ENCODE measurements at places on chromosomes 12 and 14.

- peak; percentile 51 for DNase-seq
Measured at GRCh38 chr12:99984271-99985128, at the start of gene ANKS1B. Gene ANKS1B (minus strand): TSS chr12:99984936. CDS start chr12:99984237, 699 bp downstream.

GRCh38 chr14:104081951-104082464 lies 3.5 kb upstream of the ASPG start:
- DNase-seq: no peak

GRCh38 chr14:69814397-69814796 lies 17.4 kb upstream of the SLC10A1 start:
- DNase-seq: no peak

DNA sequence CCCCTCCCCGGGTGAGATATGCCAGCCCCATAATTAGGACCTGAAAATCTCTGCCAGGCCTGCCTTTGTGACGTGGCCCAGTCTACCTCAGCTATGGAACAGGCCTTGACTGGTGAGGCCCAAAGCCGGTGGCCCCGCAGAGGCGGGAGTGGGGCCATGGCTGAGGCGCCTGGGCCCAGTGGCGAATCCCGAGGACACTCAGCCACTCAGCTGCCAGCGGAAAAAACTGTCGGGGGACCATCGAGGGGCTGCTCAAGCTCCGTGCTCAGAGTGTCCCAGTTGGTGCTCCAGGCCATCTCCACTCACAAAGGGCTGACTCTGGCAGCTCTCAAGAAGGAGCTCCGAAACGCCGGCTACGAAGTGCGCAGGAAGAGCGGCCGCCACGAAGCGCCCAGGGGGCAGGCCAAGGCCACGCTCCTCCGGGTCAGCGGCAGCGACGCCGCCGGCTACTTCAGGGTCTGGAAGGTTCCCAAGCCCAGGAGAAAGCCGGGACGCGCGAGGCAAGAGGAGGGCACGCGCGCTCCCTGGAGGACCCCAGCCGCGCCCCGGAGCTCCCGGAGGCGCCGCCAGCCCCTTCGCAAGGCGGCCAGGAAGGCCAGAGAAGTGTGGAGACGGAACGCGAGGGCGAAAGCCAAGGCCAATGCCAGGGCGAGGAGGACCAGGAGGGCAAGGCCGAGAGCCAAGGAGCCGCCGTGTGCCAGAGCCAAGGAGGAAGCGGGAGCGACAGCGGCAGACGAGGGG lies 21.4 kb downstream of the ZNF641 start:
- DNase-seq: no peak

DNA sequence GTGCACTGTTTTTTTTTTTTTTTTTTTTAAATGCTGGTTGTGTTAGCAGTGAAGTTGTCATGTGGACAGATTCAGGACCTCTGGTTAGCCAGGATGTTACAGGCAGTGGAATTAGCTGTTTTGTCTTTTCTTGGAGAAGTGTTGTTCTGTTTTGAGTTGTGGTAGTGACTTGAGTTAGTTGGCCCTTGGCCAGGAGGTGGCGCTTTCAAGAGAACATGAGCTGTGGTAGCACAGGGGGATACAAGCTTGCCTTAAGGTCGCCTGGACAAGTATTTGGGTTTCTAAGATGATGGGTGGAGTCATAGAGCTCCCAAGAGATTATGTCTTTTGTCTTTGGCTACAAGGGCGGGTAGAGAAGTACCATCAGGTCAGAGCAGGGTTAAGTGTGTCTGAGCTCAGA lies 33.3 kb upstream of the CCDC198 start:
- DNase-seq: no peak

DNA sequence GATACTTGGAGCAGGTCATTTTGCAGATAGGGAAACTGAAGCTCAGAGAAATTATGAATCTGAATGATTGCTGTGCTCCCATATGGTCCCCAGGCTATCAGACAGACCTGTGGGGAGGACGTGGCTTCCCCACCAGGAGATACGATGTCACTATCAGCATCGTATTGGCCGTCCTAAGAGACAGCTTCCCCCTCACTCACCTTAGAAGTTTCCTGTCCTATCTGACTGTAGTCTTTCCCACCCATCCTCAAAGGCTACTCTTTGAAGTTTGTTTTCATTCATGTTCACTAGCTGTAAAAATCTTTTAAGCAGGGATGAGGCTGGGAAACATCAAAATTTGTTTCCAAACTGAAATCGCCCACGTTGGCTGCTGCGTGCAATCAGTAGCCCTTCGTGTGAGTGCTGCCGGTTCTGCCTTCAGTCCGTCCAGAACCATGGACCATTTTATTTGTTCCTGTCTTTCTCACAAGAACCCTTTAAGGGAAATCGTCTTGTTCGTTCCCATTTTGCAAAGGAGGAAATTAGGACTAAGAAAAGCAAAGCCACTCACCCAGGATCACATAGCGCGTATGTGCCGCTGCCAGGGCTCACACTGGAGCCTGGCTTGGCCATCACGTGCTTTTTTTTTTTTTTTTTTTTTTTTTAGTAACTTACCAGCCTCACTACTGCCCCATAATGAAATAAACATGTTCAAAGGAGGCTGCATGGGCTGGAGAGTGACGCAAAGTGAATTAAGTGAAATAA lies 1.0 kb upstream of the KDM2B start:
- DNase-seq: no peak

DNA sequence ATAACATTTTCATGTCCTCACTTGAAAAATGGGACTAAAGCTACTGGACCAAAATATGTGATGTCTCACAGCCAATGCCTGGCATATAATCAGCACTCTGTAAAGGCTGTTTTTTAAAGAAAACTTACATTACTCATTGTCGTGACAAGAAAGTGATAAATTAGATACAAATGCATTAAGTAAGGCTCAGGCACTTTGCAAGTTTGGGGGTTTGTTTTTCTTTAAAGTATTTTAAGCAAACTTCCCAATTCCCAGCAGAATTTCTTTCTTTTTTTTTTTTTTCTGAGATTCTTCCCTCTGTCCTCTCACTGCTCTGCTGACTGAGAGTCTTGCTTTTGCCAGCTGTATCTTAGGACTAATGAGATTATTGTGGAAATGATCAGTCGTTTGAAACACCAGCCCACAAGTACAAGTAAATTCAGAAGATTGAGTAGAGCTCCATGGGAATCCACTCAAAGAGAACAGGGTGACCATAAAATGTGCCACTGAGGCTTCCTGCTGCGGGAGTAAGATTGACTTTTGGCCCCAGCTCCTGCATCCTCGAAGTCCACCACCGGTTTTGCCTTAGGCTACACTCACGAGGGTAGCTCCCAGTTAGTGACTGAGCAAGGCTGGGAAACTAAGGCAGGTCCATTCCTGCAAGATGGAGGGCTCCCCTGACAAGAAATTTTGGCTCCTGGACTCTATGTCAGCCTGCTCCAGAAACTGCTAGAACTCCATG lies 82.8 kb downstream of the TMTC1 start:
- DNase-seq: no peak

- no peak for DNase-seq
Measured at GRCh38 chr12:89497467-89497866, 27.1 kb downstream of the GALNT4 start.

- no peak for DNase-seq
Measured at GRCh38 chr14:69324341-69324931, 64.5 kb downstream of the GALNT16 start.

- DNase-seq: no peak
Measured at GRCh38 chr12:55043542-55043941, 23.8 kb downstream of the NEUROD4 start.

DNA sequence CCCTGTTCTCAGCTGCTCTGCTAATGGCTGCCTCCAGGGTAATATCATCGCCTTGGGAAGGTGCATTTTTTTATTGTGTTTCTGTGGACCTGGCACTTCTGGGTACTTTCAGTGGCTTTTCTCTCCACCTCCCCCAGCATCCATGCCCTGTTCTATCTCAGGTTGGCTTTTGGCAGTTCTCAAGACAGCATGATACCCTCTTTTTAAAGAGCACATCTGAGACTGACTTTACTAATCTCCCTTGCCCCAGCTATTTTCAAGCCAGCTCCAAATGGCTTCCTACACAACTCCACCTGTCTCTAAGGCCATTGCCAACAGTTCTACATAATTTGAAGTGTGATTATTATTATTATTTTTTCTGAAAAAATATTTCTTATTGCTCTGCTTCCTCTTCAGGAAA lies 39.1 kb downstream of the CCDC175 start:
- no peak for DNase-seq

DNA sequence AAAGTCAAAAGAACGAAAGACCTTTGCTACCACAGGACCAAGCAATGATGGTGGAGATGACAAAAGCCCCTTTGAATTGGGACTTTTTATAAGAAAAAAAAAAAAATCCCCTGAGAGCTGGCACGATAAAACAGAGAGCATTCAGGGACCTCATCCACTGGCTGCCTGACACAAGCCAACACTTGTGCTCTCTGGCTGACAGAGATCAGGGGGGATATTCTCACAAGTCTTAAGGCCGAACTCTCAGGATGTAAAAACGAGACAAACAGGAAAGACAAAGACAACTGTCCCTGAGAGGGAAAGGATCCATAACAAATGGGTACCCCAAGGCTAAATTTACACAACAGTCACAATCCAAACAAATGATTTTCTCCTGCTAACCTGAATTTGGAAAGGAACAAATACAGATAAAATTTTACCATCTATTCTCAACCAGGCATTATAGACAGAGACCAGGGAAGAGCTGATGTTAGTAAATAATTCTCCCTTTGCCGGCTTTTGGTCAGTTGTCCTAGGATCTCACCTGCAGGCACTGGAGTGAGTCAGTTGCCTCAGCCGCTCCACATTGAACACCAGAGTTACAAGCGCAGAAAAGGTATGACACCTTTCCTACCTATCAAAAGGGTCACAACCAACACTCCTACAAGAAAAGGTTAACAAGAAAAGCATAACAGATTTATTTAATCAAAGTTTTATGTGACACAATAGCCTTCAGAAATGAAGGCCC lies 37.9 kb upstream of the GARIN6 start:
- no peak for DNase-seq

GRCh38 chr12:67702136-67702535 lies 53.6 kb downstream of the DYRK2 start:
- DNase-seq: no peak

- DNase-seq: no peak
Measured at GRCh38 chr12:127398016-127398710, 868.8 kb upstream of the TMEM132C start.

GRCh38 chr12:128994856-128995255 lies 141.6 kb downstream of the GLT1D1 start:
- no peak for DNase-seq

DNA sequence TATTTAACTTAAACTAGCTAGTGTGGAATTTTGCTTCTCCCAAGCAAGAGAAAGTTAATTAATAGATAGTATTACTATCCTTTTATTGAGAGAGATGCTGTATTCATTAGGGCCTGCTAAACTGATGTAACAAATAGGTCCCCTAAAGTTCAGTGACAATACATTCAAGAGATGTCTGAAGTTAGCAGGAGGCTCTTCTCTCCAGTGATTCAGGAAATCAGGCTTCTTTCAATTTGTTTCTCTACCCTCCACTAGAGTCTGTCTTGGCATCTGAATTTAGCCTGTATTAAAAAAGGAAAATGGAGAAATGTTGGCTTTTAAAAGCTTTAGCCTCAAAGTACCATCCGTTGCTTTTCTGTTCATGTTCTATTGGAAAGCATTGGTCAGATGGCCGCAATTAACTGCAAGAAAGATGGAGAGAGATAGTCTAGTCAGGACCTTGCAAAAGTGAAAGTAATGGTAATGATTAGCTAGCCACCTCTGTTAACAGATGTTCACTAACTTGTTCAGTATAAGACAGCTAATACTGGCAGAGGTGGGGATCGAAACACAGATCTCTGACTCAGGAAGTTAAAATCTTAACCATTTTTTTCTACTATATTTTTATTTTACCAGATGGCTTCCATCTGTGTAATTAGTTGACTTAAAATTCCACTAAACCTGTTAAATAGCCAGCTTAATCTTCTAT lies 786.8 kb downstream of the TMTC2 start:
- no peak for DNase-seq

- DNase-seq: no peak
Measured at GRCh38 chr12:119829439-119829838, 47.7 kb downstream of the CIT start.

DNA sequence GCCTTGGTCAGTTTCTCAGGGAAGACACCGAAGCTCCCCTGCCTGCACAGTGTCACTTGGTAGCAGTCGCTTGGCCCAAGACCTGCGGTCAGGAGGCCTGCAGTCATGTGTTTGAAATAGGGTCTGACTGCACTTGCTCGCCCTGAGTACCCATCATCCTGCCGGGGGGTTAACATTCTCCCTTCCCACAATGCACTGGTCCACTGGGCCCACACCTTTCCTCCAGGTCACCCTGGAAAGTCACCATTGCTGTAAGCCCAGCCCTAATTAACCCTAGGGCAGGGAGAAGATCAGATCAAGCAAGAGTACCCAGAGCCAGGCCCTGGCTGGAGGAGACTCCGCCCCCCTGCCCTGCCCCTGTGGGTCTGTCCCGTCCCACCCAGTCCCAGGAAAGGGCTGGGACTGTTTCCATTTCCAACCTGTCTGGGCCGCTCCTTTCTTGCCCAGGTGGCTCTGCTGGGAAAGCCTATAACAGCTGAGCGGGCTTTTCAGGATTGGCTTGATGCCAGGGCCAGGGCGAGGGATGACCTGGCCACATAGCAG lies 87.1 kb downstream of the ZFP36L1 start:
- DNase-seq: no peak

DNA sequence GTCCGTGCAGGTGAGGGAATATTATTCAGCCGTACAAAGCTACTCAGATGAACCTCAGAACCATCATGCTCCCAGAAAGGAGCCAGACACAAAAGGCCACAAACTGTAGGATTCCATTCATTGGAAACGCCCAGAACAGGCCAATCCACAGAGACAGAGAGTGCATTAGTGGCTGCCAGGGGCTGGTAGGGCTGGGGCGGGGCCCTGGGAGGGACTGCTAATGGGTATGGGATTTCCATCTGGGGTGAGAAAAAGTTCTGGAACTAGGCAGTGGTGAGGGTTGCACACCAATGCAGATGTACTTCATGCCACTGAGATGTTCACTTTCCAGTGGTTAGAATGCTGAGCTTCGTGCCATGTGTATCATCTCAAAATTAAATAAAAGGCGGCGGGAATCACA lies 101.1 kb downstream of the RFLNA start:
- no peak for DNase-seq

DNA sequence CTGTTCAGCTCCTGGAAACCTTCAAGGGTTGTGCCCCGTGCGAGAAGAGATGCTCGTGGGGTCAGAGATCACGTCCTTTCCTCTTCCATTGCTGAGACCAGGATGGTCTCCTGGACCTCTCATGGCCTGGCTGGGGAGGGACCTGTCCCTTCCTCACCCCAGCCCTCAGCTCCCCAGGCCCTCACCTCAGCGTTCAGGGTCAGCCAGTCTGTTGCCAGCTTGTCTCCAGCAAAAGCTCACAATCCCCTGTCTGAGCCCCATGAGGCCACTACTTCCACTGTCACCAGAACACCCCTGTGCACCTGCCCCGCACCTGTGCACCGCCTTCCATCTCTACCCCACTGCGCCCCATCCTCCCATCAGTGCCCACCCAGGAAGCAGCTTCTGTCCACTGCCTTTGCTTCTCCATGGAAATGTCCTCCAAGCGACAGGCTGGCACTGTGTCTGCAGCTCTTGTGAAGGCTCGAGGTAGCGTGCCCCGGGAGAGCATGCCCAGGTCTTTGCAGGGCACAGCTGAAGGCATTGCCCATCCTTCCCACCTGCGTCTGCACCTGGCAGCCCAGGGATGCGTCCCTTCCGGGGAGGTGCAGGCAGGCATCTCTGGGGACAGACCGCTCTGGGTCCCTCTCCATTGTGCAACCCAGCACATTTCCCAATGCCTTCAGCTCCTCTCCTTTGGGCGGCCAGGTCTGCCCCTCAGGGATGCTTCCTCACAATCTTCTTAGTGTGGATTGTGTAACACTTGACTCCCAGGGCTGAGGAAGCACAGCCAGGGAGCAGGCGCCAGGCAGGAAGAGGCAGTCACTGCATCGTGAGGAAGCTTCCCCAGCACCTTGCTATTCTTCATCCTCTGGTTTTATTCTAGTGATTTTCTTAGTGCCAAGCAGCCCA lies 179.6 kb downstream of the ADGRD1 start:
- no peak for DNase-seq

All from NCI-H1436 treated with DMSO at 0.1 percent for 48 hours (cell line).